Kidney (tissue), 22 donors: ENCODE measurements at places on chromosomes 1 and 21. TPM values are rescaled to one million over a fixed set of nuclear protein-coding genes. Genes with fewer than 3 reads are reported as not detected.

Gene KRTAP19-1
- total RNA-seq: not detected

Gene BCL2L15
- total RNA-seq: 34.3 TPM

Gene F5
- total RNA-seq: 3.8 TPM

Gene HES2
- total RNA-seq: 1.3 TPM

Gene FAM167B
- 19.6 TPM for total RNA-seq

Gene NCAM2
- total RNA-seq: 0.82 TPM

Gene C1QTNF12
- 3.1 TPM for total RNA-seq

Gene TARDBP
- 140 TPM for total RNA-seq

Gene GSTM5
- total RNA-seq: 4.2 TPM

- DNase-seq: no peak
Measured at GRCh38 chr1:31574749-31575368, 1.5 kb upstream of the TINAGL1 start.

DNA sequence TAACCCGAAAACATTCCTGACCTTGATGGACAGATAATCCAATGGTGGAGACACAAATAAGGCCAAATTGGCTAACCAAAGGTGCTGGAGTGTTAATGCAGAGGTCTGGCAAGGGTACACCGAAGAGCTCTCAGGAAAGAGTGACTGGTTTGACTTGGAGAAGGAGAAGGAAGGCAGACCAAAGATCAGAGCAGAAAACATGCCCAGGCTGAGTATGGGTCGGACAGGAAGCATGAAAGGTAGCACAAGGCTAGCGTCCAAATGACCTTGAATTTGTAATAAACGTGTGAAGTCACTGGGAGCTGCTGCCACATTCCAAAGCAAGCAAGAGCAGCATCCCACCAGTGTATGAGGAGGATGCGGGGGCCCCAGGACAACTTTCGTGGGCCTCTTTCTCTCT is 45.7 kb downstream of the APP start:
- DNase-seq: no peak

DNA sequence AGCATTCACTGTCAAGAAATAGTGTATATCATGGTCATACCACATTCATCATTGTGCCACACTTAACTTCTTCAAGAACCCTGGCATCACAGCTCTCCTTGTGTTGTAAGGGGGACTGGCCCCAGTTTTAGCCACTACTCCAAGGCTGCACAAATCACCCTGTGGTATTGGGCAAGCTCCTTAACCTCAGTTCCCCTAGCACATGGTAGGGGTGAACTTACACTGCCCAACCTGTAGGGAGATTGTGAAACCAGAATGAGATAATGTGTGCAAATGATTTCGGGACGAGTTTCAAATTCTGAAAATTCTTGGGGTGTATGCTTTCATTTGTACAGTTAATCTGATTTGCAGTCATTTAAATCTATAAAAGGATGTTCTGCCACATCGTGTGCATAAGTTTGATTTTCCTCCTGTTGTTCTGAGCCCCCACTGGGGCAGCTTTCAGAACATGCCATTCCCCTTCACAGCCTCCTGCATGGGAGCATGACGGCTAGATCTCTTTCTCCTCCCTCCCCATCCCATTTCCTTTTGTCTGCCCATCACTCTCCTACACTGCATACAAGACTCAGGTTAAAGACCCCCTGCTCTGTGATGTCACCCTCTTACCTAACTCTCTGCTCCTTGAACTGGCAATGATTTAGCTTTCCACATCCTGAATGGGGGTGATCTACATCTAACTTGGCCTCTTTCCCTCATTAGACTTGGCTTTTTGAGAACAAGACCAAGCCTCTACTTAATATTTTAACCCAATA is 290.3 kb downstream of the CHRM3 start:
- DNase-seq: no peak

DNA sequence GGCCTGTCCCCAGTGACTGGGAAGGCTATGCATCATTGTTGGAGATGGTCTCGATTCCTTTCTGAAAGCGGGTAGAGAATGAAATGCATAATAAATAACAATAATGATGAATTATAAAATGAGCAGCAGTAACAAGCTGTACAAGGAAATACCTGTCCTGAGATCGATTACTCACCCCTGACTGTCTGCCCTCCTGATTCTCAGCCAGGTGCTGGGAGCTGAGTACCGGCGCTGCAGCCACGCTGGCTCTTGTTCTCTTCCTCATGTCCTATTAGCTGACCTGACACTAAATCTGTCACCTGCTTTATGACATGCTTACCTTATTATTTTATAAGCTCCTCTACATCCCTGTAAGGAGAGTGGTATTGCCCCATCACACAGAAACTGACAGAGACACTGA is 3.4 kb downstream of the AGPAT3 start:
- no peak for DNase-seq

DNA sequence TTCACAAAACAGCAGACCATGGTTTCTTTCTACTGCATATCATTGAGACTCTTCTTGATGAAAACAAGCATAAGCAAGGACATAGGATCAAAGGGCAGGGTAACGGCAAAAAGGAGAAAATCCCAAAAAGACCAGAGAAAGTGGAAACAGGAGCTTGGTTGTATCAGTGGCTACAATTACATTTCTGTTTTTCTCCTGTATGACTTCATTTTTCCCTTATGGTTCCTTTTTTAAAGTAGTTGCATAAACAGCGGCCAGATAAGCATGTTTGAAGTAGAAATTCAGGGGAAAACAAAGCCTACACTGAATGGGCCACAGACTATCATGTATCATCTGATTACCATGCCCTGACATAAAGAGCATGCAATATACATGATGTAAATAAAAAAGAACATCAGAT is 4.6 kb downstream of the EGLN1 start:
- DNase-seq: no peak

- DNase-seq: no peak
Measured at GRCh38 chr1:17098446-17099317, 20.6 kb downstream of the PADI2 start.

- DNase-seq: peak; percentile 59
Measured at GRCh38 chr1:155174324-155175280, 953 bp downstream of the TRIM46 start.

DNA sequence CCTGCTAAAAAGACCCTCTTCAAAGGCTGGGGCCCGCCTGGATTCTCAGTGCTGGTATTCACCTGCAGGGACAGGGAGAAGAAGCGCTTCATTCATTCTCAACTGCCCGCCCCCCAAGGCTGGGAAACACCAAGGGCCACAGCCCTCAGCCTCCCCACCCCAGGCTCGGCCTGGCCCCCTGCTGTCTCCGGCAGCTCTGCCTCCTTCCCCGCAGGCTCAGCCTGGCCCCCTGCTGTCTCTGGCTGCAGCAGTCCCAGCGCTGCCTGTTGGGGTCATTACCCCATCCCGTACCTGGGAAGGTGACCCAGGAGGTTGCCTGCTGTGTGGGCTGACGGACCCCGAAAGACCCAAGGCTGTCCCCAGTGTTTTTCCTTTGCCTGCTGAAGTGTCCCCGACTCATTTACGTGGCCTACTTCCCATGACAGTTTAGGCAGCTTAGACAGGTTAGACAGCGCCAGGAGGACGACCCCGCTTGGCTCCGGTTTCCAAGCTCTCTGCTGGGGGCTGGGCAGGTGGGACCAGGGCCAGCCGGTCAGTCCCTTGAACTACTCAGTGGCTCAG is 22.9 kb upstream of the CLSTN1 start:
- peak; percentile 36 for DNase-seq

DNA sequence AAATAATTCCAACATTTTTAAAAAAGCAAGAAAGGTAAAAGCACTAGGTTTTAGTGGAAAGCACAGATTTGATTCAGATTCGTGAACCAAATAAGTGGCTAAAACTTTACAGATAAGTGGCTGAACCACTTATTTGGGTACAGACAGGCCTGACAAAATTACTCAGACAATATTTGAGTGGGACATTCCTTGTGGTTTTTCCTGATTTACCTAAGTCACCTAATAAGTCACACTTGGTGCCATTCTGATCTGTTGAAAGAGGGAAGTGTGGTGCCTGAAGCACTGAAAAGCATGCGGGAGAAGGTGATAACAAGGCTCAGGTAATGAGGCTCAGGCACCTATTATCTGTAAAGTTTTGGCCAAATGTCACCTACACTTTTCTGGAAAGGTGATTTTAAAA is 81.6 kb upstream of the CD55 start:
- DNase-seq: no peak
